T-helper 2 cell (primary cell): ENCODE measurements at places on chromosomes 1 and 21.

GRCh38 chr1:202214089-202214843, 20.7 kb downstream of the LGR6 start:
- no peak for DNase-seq

DNA sequence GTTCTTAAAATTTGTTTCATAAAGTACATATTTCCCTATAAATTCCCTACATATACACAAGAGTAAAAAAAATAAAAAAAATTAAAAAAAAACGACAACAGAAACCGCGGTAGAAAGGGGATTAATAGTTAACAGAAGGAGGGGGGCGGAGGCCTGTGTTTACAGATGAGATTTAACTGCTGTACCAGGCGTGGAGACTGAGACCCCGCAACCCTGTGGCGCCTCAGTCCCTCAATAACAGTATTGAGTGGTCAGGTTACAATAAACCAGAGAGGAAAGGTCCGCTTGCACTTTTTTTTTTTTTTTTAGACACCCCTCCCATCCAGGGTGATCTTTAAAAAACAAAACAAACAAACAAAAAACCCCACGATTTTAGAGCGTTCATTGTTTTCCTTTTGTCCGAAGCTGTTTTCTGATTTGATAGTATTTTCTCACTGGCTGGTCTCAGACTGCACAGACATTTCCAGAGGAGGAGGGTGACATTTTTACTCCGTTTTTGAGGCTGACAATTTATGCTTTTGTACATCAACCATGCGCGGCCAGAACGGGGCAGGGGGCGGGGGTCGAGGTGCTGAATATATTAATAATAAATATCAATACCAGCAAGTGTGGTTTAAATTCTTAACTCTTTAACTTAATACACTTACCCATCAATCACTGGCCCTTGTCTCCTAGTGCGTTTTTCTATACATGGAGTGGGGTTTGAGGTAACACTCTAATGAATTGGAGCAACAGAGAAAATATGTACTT, 1223.9 kb downstream of the BRINP3 start:
- no peak for DNase-seq

DNA sequence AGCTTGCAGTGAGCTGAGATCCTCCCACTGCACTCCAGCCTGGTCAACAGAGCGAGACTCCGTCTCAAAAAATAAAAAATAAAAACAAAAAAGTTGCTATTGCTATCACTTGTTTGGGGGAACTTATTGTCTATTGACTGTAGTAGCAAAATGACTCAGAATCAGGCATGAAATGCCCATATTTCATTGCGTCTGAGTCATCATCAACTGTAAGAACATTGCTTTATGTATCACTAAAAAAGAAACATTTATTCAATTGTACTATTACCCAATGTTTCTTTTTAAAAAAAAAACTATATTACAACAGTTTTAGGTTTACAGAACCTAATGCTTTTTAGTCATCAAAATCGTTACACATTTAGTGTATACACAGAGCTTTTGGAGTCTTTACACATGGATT, 91.0 kb upstream of the FMN2 start:
- DNase-seq: peak; percentile 70

- no peak for DNase-seq
Measured at GRCh38 chr21:35616090-35616489, 444.2 kb downstream of the SETD4 start.

DNA sequence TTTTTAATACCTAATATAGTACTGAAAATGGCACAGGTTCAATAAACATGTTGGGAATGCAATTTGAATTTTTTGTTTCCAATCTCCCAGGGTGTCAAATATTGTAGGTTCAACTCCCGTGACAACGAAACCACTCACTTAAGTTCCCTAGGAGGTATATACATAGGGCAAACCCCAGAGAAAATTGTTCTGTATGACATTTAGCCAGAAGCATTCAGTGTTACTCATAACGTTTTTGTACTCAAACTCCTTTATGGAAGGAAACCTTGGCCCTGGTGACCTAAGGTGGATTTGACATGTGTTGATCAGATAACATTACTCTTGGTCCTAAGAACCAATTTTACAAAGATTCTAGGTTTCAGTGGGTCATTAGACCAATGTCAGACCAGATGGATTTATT, 110.6 kb downstream of the USP25 start:
- DNase-seq: no peak

DNA sequence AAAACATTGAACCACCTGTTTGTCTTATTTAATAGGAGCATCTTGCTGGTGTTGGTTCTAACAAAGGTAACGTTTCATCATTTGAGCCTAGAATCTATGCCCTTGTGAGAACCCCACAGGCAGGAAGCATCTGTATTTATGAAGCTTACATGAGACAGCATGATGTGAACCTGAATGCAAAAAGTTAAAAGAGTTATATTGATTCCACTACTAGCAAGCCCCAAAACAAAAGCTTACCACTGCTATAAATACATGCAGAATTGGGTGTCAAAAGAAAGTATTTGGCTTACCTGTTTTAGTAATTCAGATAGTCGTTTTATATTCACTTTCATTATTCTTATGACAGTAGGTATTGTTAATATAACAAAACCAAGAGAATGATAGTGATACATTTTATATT, 301.2 kb upstream of the ADGRL2 start:
- no peak for DNase-seq

- no peak for DNase-seq
Measured at GRCh38 chr1:64310760-64311159, 107.3 kb downstream of the UBE2U start.

DNA sequence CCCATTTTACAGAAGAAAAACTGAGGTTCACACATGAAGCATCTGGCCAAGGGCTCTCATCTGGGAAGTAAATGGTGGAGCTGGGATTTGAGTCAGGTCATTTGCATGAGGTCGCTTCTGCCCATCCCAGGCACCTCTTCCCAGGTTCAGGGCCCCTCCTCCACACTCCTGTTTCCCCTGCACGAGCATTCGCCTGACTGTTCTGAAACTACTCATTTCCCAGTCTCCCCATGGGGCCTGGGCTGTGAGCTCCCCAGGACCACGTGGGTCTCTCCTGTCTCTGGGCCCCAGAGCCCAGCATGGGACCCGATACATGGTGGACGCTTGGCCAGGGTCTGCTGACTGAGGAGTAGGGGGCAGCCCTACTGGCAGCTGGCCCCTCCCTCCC, 360.8 kb downstream of the MATN1 start:
- no peak for DNase-seq

GRCh38 chr21:38804789-38805327, 871 bp upstream of the ETS2 start:
- no peak for DNase-seq

GRCh38 chr1:181128592-181129497, 40.3 kb downstream of the IER5 start:
- DNase-seq: no peak

GRCh38 chr1:57270927-57271698, 152.7 kb downstream of the DAB1 start:
- DNase-seq: no peak

GRCh38 chr1:41564741-41565475, 80.4 kb upstream of the EDN2 start:
- DNase-seq: no peak

DNA sequence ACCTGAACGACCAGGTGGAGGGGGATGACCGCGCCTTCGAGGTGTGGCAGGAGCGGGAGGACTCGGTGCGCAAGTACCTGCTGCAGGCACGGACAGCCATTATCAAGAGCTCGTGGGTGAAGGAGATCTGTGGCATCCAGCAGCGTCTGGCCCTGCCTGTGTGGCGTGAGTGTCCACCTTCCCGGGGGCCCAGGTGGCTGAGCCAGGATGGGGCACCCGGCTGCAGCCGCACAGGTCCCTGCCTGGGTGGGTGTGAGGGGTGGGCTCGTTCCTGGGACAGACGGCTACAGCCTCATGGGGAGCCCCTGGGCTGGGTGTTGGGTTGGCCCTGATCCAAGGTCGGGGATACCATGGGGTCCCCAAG, 65.2 kb downstream of the TRIM11 start:
- DNase-seq: no peak

- DNase-seq: no peak
Measured at GRCh38 chr1:201773764-201774163, 55.2 kb upstream of the IPO9 start.

DNA sequence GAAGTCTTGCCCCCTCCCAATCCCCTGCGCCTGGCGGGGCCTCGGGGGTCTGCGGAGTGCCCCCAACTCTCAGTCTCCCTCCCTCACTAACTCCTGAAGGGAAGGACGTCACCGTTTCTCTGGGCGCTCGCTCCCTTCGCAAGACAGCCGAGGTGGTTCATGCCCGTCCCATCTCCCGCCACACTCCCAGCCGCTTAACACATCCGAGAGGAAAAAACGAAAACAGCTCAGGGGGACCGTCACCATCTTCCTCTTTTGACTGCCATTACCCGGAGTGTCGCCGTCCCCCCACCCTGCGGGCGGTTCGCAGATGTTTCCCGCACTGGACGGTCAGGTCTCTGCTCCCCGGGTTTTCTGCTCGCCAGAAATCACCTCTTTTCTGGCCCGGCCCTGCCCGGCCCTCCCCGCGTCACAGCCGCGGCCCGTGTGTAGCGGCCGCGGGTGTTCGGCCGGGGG, 532 bp downstream of the ERO1B start:
- DNase-seq: peak; percentile 16

GRCh38 chr1:176719447-176719846, 256.5 kb downstream of the PAPPA2 start:
- no peak for DNase-seq

DNA sequence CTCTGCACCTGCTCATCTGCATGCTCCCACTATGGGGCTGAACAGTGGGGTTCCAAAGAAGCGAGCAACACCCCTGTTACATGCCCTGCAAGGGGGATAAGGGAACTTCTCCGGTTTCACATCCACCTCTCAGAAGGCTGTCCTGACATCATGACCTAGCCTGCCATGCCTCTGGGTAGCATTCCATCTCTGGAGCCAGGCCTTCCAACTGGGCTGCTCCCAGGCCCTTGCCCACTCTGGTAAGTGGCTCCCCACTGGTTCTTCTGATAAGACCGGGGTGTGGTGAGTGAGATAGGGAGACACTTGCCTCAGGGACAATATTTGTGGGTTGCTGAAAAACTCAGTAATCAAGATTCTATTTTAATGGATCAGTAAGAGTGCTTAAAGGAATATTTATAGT, 57.8 kb downstream of the KCNJ15 start:
- DNase-seq: no peak

DNA sequence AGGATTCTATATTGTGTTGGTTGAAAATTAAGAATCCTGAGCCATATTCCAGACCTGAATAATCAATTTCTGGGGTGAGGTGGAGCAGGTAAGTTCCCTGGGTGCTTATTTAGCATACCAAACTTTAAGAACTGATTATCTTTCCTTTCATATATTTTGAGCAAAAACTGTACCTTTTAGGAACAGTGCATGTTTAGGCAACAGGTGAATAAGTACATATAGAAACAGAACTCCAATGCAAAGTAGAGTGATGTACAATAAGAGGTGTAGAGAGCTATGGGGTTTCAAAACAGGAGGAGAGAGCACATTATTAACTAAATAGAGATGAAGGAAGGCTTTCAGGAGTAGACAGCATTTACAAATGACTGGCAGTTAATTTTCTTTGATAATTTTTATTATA, 28.7 kb downstream of the TMED5 start:
- no peak for DNase-seq

DNA sequence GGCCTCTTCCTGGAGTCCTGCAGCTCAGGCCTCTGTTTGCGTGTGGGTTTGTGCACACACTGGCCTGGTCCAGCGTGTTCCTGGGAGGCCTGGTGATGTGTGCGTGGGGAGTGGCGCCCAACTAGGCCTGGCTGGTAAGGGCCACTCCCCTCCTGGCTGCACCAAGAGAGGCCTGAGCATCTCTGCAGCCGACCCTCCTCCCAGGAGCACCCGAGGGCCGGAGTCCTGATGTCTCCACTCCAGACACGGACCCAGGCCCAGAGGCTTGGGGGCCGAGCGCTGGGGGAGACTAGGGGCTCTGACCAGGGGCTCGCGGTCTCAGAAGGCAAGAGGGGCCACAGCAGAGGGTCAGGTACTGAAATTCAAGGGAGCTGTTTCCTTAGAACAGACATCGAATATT, 33.3 kb downstream of the MORN1 start:
- peak; percentile 1 for DNase-seq

DNA sequence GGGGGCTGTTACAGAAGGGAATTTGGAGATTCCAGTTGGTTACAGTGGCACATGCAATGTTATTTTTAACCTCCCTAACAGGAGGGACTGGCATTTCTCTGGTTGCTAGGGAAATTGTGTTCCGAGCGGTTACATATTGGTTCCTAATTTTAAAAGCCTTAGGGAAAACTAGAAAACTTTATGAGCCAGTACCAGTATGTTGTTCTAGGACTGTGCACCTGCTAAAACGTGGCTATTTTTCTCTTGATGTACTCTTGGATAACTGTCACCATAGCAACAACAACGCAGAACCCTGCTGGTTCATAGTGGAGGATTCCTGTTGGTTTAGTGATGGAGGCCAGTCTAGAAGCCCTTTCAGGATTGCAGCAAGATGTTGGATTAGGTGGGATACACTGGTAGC, 68.9 kb upstream of the PGBD5 start:
- DNase-seq: no peak

DNA sequence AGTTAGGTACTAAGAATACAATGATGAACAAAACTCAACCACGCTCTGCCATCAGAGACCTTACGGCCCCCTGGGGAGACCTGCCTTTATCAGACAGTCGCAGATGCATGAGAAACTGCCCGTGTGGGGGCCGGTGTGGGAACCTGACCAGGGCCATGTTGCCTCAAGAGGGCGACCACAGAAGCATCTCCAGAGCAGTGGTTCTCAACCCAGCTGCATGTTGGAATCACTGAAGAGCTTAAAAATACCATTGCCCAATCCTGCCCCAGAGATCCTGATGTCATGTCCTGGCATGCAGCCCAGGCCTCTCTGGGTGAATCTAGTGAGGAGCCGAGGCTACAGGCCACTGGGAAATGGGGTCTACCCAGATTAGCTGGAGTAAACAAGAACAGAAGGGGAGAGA, 108.7 kb downstream of the PRDM2 start:
- no peak for DNase-seq

GRCh38 chr1:113320972-113321680, 69.2 kb upstream of the MAGI3 start:
- DNase-seq: no peak

GRCh38 chr1:199593475-199593874, 434.0 kb upstream of the NR5A2 start:
- no peak for DNase-seq

DNA sequence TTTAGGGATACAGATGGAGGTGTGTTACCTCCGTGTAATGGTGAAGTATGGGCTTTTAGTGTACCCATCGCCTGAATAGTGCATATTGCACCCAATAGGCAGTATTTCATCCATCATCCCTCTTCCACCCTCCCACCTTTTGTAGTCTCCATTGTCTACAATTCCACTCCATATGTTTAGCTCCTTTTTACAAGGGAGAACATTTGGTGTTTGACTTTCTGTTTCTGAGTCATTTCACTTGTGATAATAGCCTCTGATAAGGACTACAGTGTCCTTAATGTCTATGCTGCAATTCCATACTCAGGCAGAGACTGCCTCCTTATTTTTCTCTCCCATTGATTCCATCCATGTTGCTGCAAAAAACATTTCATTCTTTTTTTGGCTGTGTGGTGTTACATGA, 48.7 kb downstream of the OVGP1 start:
- DNase-seq: no peak
